NCI-H187 treated with DMSO at 0.1 percent for 48 hours (cell line): ENCODE measurements at places on chromosomes 16 and 17.

DNA sequence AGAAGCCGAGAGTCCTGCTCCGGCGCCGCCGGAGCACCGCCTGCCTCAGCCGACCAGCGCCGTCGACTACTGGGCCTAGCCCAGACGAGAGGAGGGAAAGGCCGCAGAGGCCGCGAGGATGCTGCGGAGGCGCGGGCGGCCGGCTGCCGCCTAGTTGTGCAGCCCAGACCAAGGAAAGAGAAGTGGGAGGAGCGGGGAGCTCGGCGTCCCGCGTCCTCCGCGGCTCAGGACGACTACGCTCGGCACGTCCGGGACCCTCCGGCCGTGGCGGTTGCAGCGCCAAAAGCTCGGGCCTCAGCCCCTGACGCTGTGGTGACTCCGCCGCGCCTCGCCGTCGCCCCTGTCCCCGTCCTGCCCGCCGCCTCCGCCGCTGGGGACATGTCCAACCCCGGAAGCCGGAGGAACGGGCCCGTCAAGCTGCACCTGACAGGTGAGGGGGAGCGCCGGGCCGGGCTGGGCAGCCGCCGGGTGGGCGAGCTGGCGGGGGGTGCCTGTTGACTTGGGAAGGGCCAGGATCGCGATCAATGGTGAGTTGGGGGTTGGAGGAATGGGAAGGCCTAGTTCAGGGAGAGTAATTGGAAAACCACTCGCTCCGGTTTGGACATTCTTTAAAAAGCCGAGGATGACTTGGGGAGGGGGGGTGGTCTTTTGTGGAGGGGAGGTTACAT, 37.7 kb downstream of the RNF135 start:
- DNase-seq, result no peak

DNA sequence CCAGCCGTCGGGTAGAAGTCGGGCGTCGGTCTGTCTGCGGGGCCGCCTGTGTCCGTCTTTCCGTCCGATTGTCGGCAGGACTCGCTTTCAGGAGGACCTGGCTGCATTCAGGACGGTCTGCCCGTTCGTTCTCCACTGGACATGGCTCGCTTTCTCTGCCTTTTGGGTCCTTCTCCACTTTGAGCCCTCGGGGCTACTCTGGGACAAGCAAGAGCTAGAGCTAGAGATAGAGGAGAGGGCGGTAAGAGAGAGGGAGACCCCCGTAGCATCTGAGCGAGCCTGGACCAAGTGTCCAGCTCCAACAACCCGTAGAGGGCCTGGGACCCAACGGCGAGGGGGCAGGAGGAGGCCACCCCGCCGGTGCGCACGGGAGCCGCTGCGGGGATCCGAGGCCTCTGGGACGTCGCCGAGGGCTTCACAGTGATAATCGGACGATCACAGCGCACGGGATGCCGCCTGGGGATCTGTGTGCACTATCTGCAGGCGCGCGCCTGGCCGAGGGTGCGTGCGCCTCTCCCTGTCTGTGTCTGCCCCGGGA, 4.5 kb downstream of the TBX4 start:
- DNase-seq, result no peak

DNA sequence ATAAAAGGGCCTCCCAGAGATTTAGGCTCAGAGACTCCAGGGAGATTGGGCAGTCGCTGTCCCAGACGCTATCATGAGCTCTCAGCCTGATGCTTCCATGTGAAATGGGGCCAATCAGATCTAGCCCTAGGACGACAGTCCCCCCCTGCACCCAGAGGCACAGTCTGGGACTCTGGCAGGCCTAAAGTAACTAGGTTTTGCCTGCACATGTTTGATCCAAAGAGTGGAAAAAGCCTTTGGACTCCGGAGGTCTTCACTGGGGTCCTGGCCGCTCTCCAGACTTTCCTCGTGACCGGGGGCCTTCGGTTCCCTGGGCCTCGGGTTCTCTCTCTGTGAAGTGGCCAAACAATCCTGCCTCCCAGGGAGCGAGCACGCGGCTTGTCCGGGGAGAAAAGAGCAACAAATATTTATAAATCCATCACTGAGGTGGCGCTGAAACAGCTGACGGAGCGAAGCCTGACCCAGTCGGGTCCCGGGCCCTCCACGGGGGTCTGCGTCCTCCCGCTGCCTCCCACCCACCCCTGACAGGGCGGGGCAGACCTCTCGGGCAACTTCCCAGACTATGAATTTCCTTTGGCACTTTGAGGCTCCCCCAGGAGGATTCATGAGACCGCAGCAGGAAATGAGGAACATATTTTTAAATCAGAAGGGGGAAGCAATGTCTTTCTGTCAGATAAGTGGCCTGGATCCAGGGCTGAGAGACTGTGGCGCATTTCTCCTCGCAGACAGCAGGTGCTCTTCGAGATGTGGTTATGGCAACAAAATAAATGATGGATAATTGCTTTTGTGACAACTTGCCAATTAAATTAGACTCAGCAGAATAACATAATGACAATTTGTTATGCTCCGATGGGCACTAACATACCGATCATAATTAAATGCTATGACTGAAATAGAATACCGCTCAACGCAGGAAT, 38.9 kb downstream of the MRPS23 start:
- DNase-seq, result peak; percentile 73

DNA sequence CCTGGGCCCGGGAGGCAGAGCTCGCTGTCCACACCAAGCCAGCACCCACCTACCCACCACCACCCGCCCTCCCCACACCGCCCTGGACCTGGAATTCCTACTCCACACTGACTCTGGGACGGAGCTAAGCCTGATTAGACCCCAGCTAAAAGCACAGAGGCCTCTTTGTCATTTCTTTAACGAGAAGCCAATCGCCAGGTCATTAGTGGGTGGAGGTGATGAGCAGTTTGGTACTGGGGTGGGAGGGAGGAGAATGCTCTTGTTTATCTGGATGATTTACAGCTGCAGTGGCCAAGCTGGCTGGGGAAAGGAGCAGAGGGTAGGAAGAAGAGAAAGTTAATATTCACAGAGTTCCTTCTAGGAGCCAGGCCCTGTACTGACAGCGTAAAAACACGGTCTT, 6.0 kb upstream of the BHLHA9 start:
- DNase-seq, result no peak

- DNase-seq, result no peak
Observed at GRCh38 chr16:11731222-11731621, 11.4 kb downstream of the TXNDC11 start.

DNA sequence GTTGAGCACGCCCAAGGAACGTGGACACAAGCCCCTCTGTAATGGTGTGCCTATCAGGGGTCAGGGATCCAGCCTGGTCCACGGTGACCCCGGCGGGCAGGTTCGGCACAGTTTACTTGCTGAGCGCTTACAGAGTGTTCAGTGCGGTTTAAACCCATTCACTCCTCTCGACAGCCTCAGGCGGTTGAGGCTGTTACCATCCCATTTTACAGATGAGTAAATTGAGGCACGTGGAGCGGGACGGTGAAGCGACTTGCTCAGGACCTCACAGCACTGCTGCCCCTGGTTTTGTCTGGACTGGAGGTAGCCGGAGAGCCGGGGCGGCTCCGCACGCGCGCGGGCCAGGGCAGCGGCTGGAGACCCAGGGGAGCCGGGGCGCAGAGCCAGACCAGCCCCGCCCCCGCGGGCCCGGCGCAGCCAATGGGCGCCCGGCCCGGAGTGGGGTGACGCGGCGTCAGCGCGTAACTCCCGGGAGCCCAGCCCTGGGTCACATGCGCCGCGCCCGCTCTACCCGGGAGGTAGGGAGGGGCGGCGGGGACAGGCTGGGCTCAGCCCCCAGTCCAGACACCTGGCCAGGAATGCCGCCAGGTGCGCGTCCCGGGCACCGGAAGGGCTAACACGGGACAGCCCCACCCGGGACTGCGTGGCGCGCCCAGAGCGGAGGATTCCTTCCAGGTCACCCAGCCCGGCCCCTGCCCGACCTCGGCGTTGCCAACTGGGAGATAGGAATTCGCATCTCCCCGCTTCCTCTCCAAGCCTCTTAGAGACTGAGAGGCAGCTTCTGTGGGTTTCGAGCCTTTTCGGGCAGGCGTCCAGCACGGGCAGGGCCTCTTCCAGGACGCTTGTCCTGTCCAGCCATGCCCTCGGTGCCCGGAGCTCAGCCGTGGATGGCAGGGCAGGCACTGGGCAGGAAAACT, 3.3 kb upstream of the SREBF1 start:
- no peak for DNase-seq

- DNase-seq, result no peak
Observed at GRCh38 chr17:43105146-43105545, 20.0 kb downstream of the BRCA1 start.

- no peak for DNase-seq
Observed at GRCh38 chr16:84110527-84110926, 6.2 kb downstream of the MBTPS1 start.

- no peak for DNase-seq
Observed at GRCh38 chr16:70746040-70746707, 54.8 kb downstream of the VAC14 start.

- DNase-seq, result no peak
Observed at GRCh38 chr16:53741546-53741945, 37.6 kb downstream of the FTO start.

GRCh38 chr17:42779936-42780850, at the start of gene WNK4:
TSS of gene WNK4 (plus strand) at chr17:42780610. CDS start at chr17:42780699, 89 bp downstream.
- DNase-seq, result no peak

- no peak for DNase-seq
Observed at GRCh38 chr17:51873302-51873701, 285.2 kb downstream of the CA10 start.

- DNase-seq, result no peak
Observed at GRCh38 chr16:14436401-14436955, 193.6 kb downstream of the PARN start.

- DNase-seq, result no peak
Observed at GRCh38 chr17:76278952-76279741, 14.0 kb downstream of the UBALD2 start.

GRCh38 chr17:40112191-40112711, 9.5 kb upstream of the MSL1 start:
- DNase-seq, result no peak

DNA sequence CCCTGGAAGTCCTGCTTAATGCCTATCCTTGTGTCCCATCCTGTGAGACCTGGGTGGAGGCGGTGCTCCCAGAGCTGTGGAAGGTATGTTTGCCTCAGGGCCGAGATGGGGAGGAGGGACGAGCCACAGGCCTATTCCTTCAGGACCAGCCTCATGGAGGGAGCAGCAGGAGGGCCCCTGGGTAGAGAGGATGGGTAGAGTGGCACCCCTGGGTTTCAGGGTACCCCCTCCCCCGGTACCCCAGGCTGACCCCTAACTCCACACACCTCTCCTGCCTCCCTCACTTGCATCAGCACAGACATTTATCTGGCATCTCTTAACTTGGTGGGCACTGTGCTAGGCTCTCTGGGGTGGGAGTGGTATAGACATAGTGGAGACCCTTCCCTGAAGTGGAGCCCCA, 7.1 kb downstream of the ASB16 start:
- no peak for DNase-seq

- DNase-seq, result no peak
Observed at GRCh38 chr17:68850749-68851510, 104.3 kb downstream of the ABCA8 start.

DNA sequence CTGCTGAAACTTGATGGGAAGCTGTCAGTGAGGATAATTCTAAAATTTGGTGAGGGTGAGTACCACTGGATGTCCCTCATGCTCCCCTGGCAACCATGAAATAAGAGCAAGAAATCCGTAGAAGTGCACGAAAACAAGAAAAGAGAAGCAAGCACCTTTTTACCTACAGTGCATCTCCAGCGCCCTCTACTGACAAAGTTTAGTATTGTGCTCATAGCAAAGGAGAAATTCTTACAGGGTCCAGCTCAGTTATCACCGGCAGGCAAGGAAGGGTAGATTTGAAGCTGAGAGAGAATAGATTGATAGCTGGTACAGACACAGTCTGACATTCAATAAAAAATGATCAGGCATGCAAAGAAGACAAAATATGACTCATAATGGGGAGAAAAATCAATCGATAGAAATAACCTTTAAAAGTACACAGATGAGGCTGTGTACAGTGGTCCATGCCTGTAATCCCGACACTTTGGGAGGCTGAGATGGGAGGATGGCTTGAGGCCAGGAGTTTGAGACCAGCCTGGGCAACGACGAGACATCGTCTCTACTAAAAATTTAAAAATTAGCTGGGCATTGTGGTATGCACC, 28.3 kb upstream of the TEX2 start:
- no peak for DNase-seq

GRCh38 chr17:57294629-57295501, 38.5 kb downstream of the MSI2 start:
- peak; percentile 51 for DNase-seq

DNA sequence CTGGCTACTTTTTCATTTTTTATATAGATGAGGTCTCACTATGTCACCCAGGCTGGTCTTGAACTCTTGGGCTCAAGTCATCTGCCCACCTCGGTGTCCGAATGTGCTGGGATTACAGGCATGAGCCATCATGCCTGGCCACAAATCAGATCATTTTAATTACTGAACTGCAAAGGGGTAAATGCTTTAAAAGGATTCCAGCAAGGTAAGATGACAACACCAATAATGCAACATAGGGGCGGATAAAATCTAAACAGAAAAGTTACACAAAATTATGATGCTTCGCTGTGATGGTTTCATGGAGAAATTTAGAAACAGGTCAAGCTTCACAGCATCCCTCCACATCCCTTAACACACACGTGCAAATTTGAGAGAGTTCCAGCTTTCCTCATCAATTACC, 32.3 kb downstream of the AXIN1 start:
- no peak for DNase-seq

- DNase-seq, result no peak
Observed at GRCh38 chr17:55668312-55668920, 54.2 kb downstream of the TMEM100 start.

DNA sequence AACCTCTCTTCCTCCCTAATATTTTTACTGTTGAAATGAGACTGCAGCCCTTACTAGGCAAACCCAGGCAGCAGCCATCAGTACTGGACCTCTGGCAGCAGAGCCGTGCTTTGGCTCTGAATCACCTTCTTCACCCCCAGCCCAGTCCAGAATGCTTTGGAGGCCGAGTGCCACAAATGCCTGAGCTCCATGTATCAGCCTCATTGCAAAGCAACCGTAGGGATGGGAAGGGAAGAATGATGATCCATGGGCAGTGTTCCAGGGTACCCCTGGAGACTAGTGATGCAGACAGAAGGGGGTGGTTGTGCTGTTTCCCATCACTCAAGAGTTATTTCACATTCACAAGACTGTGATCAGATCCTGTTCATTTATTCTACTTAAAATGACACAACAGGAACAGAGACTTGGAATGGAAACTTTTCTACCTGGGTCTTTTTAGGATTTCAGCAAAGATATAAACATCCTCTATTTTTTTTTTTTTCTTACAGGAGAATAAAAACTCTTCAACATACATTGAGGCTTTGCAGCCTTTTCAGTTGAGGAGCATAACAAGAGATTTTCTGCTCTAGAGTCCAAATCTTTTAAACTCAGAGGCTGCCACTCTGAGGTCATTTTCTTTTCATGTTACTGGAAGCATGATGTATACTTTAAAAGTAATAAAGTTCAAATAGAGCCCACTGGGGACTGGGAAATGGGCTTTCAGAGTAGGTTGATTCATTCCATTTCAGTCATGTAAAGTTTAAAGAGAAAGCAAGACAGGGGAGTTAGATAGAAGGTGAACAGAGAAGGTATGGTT, 138.3 kb downstream of the KCNJ2 start:
- no peak for DNase-seq

DNA sequence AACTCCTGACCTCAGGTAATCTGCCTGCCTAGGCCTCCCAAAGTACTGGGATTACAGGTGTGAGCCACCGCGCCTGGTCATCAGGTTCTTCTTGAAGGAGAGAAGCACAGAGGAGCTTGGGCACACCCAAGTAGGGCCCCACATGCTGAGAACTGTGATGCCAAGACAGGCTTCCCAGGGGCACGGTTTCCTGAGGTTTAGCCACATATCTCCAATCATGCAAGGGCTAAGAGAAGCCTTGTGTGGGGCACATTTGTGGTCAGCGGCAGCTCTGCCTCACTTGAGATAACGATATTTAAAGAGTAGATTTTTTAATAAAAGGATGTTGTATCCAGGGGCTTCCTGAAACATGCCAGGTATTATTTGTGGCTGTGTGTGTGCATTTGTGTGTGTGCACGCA, 46.9 kb downstream of the CUEDC1 start:
- DNase-seq, result no peak
